Natural killer cell treated with Interleukin-12 subunit alpha and Interleukin-12 subunit beta and Interleukin-15 and Interleukin-18, amount 100 ng/mL, for 72 hours (primary cell): ENCODE measurements at places on chromosomes 7 and 10.
A peak's percentile ranks its signal among the peaks of the same experiment; 100 is the strongest.

GRCh38 chr7:21758286-21758685, 187.4 kb downstream of the CDCA7L start:
- DNase-seq: no peak

- DNase-seq: no peak
These were observed 15.3 kb downstream of the LIPA start for GRCh38 chr10:89236226-89236797.

- no peak for DNase-seq
These were observed 107.4 kb downstream of the ZEB1 start for GRCh38 chr10:31426401-31426800.

GRCh38 chr10:112782200-112782907, 167.7 kb upstream of the TCF7L2 start:
- DNase-seq: no peak

GRCh38 chr7:69889338-69889975, 291.2 kb downstream of the AUTS2 start:
- DNase-seq: no peak

DNA sequence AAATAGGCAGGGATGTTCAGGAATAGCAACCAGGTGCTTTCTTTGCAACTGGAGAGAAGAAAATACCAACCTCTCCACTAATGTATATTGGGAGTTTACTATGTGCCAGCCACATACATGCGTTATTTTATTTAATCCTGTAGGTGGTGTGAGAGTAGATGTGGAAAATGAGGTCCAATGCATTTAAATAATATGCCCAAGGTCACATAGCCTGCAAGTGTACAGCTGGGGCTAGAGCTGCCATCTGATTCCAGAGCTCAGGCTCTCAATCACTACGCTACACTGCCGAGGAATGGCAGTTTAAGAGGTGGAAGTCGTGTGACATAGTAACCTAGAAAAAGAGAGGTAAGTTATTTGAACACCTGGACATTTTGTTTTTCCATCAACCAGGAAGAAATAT, 277.0 kb downstream of the EXOC4 start:
- no peak for DNase-seq

- DNase-seq: no peak
These were observed 582.4 kb upstream of the FOXK1 start for GRCh38 chr7:4099651-4100050.

- no peak for DNase-seq
These were observed 231.3 kb upstream of the RHOBTB1 start for GRCh38 chr10:61175316-61175715.

- DNase-seq: no peak
These were observed 562.9 kb upstream of the NRP1 start for GRCh38 chr10:33897291-33897752.

- DNase-seq: no peak
These were observed 3.0 kb upstream of the FAM200A start for GRCh38 chr7:99554939-99555338.

GRCh38 chr7:46177821-46178220, 256.7 kb upstream of the IGFBP3 start:
- no peak for DNase-seq

- no peak for DNase-seq
These were observed 63.5 kb upstream of the LAMB1 start for GRCh38 chr7:108066486-108066885.

GRCh38 chr7:13911909-13912308, 77.6 kb downstream of the ETV1 start:
- DNase-seq: no peak

DNA sequence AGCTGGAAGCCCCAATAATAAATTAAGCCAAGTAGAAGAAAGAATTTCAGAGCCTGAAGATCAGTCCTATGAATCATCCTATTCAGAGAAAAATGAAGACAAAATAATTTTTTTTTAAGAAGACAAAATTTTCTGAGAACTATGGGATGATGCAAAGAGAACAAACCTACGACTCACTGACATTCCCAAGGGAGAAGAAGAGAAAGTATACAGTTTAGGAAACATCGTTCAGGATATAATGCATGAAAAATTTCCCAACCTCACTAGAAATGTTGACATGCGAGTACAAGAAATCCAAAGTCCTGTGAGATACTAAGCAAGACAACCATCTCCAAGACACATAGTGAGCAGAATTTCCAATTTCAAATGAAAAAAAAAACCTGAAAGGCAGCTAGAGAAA, 150.5 kb downstream of the THSD7A start:
- no peak for DNase-seq

GRCh38 chr7:73850781-73851207, 8.5 kb upstream of the METTL27 start:
- DNase-seq: peak; percentile 29

- peak; percentile 56 for DNase-seq
These were observed 34.1 kb downstream of the ELFN1 start for GRCh38 chr7:1703871-1704810.

- DNase-seq: no peak
These were observed 144.9 kb downstream of the KIF20B start for GRCh38 chr10:89846281-89846630.

GRCh38 chr10:97229322-97230015, 43.7 kb upstream of the SLIT1 start:
- no peak for DNase-seq

DNA sequence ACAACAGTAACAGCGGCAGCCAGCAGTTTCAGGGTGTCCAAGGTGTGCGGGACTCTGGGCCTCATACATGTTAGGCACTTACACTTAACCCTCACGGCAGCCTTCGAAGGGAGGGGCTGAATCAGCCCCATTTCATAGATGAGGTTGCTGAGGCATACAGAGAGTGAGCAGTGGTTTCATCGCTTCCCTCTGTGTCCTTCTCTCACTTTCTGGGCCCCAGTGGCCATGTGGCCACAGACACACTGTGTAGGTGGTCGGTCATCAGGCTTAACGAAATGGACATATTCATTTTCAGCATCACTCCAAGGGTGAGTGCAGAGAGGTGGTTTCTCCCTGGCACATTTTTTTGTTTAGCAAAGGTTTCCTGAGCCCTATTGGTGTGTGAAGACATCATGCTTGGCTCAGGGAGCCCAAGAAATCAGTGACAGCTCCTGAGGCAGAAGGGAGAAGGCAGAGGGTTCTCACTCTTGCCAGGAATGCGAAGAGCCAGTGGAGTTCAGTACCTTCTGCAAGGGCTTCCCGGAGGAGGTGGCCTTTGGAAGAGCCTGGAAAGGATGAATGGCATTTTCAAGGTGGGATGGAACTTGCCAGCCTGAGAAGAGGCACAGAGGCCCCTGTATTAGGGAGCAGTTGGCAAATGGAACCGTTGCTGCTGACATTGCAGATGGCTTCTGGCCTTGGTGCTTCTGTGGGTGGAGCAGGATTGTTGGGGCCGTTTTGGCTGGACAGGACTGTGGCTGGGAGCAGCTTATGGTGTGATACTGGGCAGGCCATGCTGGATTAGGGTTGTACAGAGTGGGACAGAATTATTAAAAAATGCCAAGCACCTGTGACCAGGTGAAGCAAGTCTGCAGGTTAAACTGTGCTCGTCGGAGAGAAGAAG, 61.7 kb upstream of the PPIF start:
- DNase-seq: peak; percentile 79

DNA sequence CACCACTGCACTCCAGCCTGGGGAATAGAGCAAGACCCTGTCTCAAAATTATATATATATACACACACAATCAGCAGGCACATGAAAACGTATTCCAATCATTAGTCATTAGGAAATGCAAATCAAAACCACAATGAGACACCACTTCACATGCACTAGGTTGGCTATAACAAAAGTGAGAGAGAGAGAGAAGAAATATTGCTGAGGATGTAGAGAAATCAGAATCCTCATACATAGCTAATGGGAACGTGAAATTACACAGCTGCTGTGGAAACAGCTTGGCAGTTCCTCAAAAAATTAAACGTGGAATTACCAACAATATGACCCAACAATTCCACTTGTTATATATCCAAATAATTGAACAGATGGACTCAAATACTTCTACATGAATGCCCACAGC, 43.3 kb upstream of the CNNM1 start:
- no peak for DNase-seq

GRCh38 chr7:115478426-115478825, 552.1 kb downstream of the TFEC start:
- DNase-seq: no peak

- no peak for DNase-seq
These were observed 141.3 kb upstream of the FZD8 start for GRCh38 chr10:35783305-35783838.
